ENCODE measurements at places on chromosomes 12 and 14.

GRCh38 chr12:65335021-65335714, 56.7 kb downstream of the MSRB3 start:
- no peak for DNase-seq

DNA sequence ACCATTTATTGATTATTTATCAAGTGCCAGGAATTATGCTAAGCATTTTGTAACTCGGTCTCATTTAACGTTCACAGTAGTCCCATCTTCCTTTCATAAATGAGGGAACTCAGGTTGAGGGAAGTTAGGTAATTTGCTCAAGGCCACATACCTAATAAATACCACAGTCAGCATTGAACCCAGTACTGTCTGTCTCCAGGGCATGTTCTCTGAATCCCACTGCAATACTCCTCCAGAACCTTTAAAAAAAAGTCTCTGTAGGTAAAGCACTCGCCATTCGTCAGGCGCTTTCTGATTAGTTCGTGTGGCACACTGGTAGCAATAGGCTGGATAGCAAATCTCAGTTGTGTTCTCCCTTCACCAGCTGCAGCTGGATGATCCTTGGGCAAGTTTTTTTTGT, 14.3 kb downstream of the SLC17A8 start:
- DNase-seq: no peak

DNA sequence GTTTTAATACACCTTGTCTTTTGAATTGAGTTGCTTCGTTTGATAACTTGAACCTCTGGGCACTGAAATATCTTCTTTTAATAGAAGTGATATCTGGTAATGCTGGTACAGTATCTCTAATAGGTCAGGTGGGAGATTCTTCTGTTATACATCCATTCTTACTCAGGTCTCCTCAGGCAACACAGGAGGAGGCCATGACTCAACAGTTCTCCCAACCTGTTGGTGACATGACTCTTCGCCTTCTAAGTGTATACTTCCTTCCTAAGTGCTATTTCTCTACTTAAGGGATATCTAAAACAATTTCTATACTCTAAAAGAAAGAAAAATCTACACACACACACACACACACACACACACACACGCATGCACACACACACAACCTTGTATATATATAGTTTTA, 509.1 kb downstream of the PCNX1 start:
- no peak for DNase-seq

GRCh38 chr12:14993537-14994266, 20.9 kb downstream of the PDE6H start:
- peak; percentile 5 for DNase-seq

DNA sequence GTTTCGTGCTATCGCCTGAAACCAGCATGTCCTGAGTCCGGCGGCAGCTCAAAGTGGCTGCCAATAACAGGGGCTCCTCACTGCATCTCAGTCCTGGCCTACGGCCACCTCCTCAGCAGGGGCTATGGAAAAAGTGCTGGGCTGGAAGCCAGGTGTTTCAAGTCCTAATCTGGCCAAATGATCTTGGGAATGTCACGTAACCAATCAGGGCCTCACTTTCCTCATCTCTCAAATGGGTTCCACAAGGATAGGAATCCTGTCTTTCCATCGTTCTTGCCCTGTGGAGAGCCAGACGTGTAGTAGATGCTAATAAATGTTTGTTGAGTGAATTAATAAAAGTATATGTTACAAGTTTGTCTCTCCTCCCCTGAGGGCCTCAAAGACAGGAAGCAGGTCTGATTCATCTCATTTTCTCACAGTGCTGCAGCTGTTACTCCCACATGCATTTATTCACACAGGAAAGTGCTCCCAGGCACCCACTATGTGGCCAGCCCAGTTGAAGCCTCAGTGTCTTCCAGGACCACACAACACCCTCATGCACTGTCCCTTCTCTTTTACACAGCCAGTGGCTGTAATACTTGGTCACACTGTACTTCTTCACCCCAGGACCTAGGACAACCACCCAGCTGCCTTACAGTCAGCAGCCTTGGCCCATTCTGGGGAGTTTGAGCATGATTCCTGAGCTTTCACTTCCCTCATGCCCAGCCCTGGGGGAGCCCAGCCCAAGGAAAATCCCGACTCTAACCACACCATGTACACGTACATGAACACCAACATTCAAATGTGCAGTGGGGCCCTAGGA, 5.0 kb downstream of the CMKLR1 start:
- DNase-seq: no peak

DNA sequence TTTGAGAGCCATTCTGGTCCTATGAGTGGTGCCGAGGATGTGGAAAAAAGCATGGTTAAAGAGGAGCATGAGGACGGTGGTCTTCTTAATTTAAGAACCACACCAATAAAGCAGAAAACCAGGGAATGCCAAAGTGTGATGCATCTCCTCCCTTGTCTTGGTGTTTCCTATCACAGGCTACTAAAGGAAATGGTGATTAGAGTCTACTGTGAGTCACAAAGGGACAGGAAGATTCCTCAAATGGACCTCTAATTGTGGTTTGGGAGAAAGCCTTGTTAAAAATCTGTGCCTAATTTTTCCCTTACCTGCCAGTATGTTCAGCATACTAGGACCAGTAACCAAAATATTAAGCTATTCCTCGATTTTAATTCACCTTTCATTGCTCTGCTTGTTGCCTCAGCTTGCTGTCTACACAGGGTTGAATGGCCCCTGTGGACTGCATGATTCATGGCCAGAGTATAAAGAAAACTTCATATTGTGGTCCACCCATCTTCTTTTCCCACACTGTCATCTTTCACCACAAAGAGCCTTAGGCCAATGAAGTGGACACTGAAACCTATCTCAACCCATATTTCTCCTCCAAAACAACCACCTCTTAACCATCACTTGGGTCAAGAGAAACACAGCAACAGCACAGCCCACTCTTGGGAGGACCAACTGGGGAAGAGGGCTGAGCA, 38.8 kb downstream of the DIO2 start:
- no peak for DNase-seq

- peak; percentile 26 for DNase-seq
Observed at GRCh38 chr12:6606331-6607131, 648 bp downstream of the CHD4 start.

DNA sequence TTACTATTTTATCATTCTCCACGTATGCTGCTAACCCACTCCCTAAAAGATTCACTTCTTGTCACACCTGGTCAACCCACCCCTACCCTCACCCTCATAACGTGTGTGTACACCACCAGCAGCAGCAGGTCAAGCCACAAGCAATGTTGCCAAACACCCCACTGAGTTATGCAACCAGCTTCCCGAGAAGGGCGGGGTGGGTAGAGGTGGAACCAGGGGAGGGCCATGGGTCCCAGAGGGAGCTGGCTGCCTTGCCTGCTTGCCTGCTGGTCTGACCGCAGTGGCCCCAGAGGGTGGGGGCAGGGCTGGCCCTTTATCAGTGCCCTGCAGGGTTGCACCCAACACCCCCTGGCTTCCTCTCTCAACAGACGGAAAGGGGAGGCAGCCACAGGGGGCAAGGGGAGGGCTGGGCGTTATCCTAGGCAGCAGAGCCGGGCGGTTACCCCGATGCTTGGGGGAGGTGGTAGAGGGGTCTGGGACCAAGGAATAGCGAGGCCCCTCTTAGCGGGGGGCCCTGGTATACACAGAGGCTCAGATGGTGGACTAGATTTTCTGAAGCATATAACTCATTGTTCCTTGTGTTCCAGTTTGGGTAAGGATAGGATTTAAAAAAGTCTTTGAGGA, 3.5 kb upstream of the NFE2 start:
- no peak for DNase-seq

DNA sequence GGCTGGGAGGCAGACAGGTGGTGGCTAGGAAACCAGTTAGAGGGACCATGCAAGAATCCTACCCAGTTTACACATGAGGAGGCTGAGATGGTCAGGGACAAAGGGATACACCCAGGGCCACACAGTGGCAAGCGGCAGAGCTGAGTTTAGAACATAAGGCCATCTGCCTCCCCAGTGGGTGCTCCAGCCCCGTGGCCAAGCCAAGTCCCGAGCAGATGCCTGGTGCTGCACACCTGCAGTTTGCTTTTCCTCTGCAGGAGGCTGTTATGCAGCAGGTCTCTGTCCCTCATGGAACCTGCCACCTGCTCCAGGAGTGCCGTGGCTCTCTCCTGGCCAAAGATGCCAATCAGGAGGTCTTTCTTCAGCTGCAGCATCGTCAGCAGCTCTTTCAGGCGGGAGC, 70.8 kb downstream of the SYNE3 start:
- no peak for DNase-seq

DNA sequence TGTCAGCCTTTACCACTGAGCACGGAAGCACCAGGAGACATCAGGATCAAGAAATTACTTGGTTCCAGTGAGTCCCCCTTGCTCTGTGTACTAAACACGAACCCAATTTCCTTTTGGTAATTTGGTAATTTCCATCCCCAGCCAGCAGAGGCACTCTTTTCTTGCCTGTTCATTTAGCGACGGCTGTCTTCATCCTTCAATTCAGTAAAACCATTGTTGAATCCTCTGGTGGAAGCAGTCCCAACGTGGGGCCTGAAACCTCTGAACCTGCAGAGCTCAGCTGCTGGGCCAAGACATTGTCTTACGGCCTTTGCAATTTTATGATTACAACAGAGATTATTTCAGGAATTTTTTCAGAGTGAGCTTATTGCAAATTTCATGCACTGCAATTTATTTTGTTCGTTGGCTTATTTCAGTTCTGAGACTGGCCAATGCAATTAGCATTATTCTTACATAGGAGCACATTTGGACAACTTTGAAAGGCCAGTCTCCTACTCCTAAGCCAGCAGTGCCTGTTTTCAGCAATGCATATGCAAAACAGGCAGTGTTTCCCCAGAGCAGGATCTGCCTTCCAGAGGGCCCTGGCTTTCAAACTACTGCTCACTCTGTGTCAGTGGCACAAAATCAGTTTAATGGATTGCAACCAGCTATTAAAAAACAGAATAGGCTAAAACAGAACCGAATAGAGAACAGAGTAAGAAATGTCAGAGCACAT, 372.9 kb upstream of the TMEM132C start:
- no peak for DNase-seq

- peak; percentile 79 for DNase-seq
Observed at GRCh38 chr12:120228291-120229070, 27.6 kb upstream of the RPLP0 start.

GRCh38 chr14:90061685-90062126, at the start of gene KCNK13:
Gene KCNK13, plus strand, starts transcription at chr14:90061994. Its CDS starts 212 bp downstream, at chr14:90062206.
- DNase-seq: no peak

- DNase-seq: no peak
Observed at GRCh38 chr14:37056473-37056872, 115.9 kb downstream of the SLC25A21 start.

DNA sequence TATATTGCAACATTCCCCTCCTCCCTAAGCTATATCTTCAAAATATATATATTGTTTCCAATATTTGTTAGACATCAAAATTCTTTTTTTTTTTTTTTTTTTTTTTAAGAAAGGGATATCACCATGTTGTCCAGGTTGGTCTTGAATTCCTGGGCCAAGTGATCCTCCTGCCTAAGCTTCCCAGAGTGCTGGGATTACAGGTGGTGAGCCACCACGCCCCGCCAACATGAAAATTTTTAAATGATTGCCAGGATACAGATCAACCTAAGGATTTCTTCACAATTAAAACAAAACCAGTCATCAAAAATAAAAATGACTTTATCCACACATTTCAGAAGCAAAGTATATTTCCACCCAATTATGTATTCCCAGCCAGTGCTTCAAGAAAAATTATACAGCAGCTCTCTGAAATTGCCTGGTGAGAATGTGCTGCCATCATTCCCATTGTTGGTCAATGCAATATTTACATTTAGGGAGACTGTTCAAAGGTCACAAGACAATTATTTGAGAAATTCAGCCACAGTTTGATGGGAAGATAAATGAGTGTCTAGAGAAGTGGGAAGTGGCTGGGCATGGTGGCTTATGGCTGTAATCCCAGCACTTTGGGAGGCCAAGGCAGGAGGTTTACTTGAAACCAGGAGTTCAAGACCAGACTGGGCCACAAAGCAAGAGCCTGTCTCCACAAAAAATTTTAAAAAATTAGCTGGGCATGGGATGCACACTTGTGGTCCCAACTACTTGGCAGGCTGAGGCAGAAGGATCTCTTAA, 141.7 kb upstream of the AMIGO2 start:
- no peak for DNase-seq

GRCh38 chr14:90449411-90449810, 52.6 kb downstream of the CALM1 start:
- no peak for DNase-seq

- DNase-seq: no peak
Observed at GRCh38 chr12:109223868-109224267, 85.2 kb downstream of the FOXN4 start.

- no peak for DNase-seq
Observed at GRCh38 chr12:120834489-120835303, 69.5 kb downstream of the SPPL3 start.

DNA sequence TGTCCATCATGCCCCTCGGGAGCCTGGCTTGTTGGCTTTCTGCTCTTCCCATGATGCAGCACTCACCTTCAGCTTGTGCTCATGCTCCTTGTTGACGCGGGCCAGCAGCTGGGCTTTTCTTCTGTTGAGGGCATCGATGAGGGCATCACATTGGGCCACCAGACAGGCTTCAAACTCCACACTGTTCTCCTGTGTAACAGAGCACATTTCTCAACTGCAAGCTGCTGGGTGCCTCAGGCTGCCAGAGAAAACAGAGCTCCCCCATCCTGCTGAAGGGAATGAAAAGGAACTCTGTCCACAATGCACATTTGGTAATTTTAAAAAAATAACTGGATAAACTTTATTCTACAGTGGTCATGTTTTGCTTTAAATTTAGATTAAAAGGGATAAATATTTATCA, 72.1 kb downstream of the TRIM9 start:
- no peak for DNase-seq

DNA sequence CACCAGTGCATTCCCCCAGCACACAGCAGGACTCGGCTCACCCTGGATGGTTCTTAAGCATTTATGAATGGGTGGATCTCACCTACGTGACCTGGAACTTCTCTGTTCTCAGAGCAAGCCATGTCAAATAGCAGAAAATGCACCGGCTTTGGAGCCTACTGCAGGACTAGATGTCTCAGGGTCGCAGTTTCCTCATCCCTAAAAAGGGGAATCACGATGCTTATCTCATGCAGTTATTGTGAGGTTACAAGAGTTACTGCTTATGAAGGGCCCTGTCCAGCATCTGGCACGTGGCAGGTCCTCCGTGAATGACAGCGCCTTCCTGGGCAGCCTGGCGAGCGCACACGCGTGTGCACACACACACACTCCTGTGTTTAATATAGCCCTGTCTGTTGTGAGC, 128.5 kb downstream of the ETV6 start:
- DNase-seq: no peak

GRCh38 chr14:75497191-75497590, 25.1 kb upstream of the BATF start:
- no peak for DNase-seq
